ENCODE measurements at places on chromosomes 5 and 9.
A peak's percentile ranks its signal among the peaks of the same experiment; 100 is the strongest.

GRCh38 chr5:156623381-156624040 is 226.6 kb upstream of the PPP1R2B start:
- no peak overlapping the region for H3K4me3 ChIP-seq
- H3K27me3 ChIP-seq: peaks cover 2% of the 10 kb centered on the region
- no peak for DNase-seq
- H3K4me1 ChIP-seq: no peaks in the 10 kb centered on the region
- H3K36me3 ChIP-seq: no peaks in the 10 kb centered on the region

- H3K4me3 ChIP-seq: no peak overlapping the region
- H3K36me3 ChIP-seq: no peaks in the 10 kb centered on the region
- no peak overlapping the region for H3K27ac ChIP-seq
- H3K4me1 ChIP-seq: no peaks in the 10 kb centered on the region
- no peaks in the 10 kb centered on the region for H3K27me3 ChIP-seq
Measured at GRCh38 chr5:89480406-89481007, 597.5 kb upstream of the MEF2C start.

GRCh38 chr9:93601063-93601462 is 24.7 kb downstream of the PHF2 start:
- DNase-seq: no peak
- H3K27ac ChIP-seq: no peak overlapping the region
- no peak overlapping the region for H3K4me3 ChIP-seq
- peaks cover 17% of the 10 kb centered on the region for H3K36me3 ChIP-seq
- peaks cover 38% of the 10 kb centered on the region for H3K4me1 ChIP-seq

DNA sequence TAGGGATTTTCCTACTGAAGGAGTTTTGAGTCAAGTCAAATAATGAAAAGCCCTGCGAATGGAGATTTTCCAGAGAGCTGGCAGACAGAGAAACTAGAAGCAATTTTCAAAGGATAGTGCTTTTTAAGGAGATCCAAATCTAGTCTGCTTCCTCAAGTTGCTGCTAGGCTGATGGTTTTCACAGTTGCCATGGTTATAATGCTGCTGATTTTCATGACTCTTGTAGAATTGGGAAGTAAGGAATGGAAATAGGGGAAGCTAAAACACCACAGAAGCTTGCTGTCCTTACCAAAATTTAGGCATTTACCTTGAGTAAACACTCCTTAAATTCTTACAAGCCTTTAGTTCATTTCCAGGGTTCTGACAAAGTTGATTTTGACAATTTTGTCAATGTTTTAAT is 30.1 kb upstream of the HAPLN1 start:
- no peak overlapping the region for H3K4me3 ChIP-seq
- DNase-seq: no peak
- no peaks in the 10 kb centered on the region for H3K27me3 ChIP-seq
- no peaks in the 10 kb centered on the region for H3K4me1 ChIP-seq
- H3K36me3 ChIP-seq: no peaks in the 10 kb centered on the region

DNA sequence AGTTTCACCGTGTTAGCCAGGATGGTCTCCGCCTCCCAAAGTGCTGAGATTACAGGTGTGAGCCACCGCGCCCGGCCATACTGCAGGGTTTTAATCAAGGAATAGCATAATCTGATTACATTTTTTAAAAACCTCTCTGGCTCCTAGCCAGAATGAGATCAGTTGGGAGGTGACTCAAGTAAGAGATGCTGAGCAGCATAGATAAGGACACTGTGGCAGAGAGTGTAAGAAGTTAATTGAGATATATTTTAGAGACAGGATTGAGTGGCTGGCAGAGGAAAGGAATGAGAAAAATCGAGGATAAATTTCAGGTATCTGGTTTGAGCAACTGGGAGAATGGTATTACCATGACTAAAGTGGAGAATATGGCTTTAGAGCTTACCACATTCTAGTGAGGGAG is 7.3 kb upstream of the RIGI start:
- no peaks in the 10 kb centered on the region for H3K4me1 ChIP-seq
- H3K27ac ChIP-seq: no peak overlapping the region
- no peak overlapping the region for H3K4me3 ChIP-seq
- no peak for DNase-seq
- H3K36me3 ChIP-seq: peaks cover 2% of the 10 kb centered on the region

DNA sequence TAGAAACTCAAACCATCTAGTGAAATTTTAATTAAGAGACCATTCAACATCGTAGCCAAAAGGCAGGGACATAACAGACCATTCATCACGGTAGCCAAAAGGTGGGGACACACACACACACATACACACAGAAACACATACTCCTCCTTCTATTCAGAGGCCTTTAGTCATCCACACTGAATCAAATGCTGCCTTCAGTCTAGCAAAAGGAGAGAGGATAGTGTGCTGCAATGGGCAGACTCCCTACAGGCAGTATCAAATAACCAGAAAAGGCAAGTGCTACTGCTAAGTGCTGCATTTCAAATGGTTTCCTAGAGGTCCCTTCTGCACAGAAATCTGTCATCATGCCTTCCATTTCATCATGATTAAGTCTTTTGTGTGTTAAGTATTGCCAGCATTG is 303.9 kb downstream of the TRIM32 start:
- H3K27ac ChIP-seq: no peak overlapping the region
- no peaks in the 10 kb centered on the region for H3K4me1 ChIP-seq
- no peak for DNase-seq

DNA sequence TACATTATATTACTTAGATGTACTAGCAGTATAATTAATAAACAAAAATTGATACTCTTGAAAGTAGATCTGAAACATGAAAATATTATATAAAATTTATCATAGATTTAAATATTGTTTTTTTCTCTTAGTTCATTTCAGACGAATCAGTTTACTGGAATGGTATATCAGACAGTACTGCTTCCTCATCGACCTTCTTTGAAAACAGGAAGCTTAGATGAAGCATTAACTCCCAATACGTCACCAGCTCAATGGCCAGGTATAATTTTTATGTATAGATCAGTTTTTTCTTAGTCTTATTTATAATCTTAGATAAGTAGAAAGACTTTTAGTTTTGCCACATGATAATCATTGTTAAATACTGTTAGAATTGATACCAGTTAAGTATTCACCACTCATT is 106.3 kb downstream of the DMXL1 start:
- no peaks in the 10 kb centered on the region for H3K27me3 ChIP-seq
- no peak overlapping the region for H3K4me3 ChIP-seq
- H3K4me1 ChIP-seq: peaks cover 7% of the 10 kb centered on the region
- no peak overlapping the region for H3K27ac ChIP-seq
- DNase-seq: no peak

GRCh38 chr5:95725071-95725820 is 5.9 kb upstream of the RHOBTB3 start:
- no peak overlapping the region for H3K27ac ChIP-seq
- peaks cover 19% of the 10 kb centered on the region for H3K4me1 ChIP-seq
- H3K36me3 ChIP-seq: no peaks in the 10 kb centered on the region
- no peak for DNase-seq
- peaks cover 64% of the 10 kb centered on the region for H3K27me3 ChIP-seq
- no peak overlapping the region for H3K4me3 ChIP-seq

- no peaks in the 10 kb centered on the region for H3K27me3 ChIP-seq
- H3K4me3 ChIP-seq: no peak overlapping the region
- H3K36me3 ChIP-seq: peaks cover 45% of the 10 kb centered on the region
- H3K27ac ChIP-seq: no peak overlapping the region
- no peak for DNase-seq
- peaks cover 15% of the 10 kb centered on the region for H3K4me1 ChIP-seq
Measured at GRCh38 chr9:124353166-124353768, 62.0 kb downstream of the PSMB7 start.

- peaks cover 5% of the 10 kb centered on the region for H3K27me3 ChIP-seq
- no peak for DNase-seq
- no peak overlapping the region for H3K4me3 ChIP-seq
- H3K36me3 ChIP-seq: no peaks in the 10 kb centered on the region
- no peak overlapping the region for H3K27ac ChIP-seq
- no peaks in the 10 kb centered on the region for H3K4me1 ChIP-seq
Measured at GRCh38 chr9:93291536-93292287, 107.8 kb downstream of the WNK2 start.

DNA sequence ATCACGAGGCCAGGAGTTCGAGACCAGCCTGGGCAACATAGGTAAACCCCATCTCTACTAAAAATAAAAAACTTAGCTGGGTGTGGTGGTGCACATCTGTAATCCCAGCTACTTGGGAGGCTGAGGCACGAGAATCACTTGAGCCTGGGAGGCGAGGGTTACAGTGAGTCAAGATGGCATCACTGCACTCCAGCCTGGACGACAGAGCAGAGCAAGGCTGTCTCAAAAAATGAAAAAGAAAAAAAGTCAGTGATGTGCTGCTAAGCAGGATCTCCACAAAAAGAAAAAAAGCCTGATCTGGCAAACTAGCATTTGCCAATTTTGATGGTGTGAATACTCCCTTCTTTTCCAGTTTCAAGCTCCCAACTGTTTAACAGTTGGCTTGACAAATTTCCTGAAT is 21.9 kb downstream of the F2R start:
- peak overlapping the region; percentile 64 for H3K4me3 ChIP-seq
- DNase-seq: no peak
- H3K27me3 ChIP-seq: no peaks in the 10 kb centered on the region
- peaks cover 37% of the 10 kb centered on the region for H3K4me1 ChIP-seq
- H3K27ac ChIP-seq: peak overlapping the region; percentile 89

- no peaks in the 10 kb centered on the region for H3K36me3 ChIP-seq
- H3K4me3 ChIP-seq: no peak overlapping the region
- no peak for DNase-seq
- H3K27me3 ChIP-seq: no peaks in the 10 kb centered on the region
Measured at GRCh38 chr9:113929634-113930389, 53.7 kb downstream of the ZNF618 start.

- no peak overlapping the region for H3K27ac ChIP-seq
- no peak overlapping the region for H3K4me3 ChIP-seq
- H3K4me1 ChIP-seq: peaks cover 3% of the 10 kb centered on the region
- peaks cover 4% of the 10 kb centered on the region for H3K27me3 ChIP-seq
Measured at GRCh38 chr9:15529566-15530324, 19.0 kb upstream of the PSIP1 start.
